ENCODE measurements at places on chromosomes 2 and 18.

- DNase-seq: no peak
Measured at GRCh38 chr2:555164-555922, 121.9 kb downstream of the TMEM18 start.

DNA sequence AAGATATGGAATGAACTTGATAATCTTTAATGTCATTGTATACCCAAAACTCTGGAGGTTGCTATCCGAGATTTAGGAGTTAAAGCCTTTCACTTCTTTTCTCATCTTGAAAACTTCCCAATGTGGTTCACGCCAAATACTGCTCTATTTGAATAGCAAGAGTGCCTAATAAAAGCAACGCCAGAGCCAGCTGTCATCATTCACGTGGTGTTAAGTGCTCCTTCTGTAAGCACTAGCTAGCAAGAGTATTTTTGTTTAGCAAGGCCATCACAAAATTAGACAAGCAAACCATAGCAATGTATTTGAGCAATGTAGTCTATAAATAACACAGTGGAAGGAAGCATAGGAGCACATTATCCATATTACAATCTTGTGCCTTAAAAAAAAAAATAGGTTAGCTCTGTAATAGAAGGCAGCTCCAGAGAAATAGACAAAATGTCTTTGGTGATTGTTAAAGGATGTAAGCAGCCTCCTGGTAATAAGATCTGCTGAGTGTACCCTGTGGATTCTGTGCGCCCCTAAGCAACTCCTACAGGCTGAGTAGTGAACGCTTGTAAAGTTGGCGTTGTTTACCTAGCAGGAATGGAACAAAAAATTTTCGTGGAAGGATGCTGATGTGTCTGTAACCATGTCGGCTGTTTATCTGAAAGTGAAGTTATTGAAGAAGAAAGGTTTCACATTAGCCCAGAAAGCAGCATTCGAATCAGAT lies 518.0 kb downstream of the CNTNAP5 start:
- DNase-seq: no peak

GRCh38 chr2:100699131-100699530 lies 120.8 kb upstream of the NPAS2 start:
- DNase-seq: no peak

- DNase-seq: no peak
Measured at GRCh38 chr2:179561702-179562101, 297.1 kb upstream of the SESTD1 start.

DNA sequence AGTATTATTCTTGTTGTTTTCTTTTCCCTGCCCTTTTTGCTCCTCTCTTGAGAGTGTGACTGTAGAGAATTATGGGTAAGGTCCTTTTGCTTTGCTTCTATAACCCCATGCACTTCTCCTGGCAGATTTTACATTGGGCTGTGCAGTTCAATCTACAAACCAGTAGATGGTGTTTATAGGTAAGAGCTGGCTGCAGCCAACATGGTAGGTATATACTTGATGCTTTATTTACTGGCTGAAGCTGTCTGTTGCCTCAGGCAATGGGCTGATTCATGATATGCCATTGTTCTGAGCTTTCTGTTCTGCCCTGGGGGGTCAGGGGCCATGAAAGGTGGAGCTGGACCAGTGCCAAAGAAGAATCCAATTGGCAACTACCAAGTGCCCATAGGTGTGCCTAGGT lies 48.3 kb upstream of the MYL1 start:
- no peak for DNase-seq

DNA sequence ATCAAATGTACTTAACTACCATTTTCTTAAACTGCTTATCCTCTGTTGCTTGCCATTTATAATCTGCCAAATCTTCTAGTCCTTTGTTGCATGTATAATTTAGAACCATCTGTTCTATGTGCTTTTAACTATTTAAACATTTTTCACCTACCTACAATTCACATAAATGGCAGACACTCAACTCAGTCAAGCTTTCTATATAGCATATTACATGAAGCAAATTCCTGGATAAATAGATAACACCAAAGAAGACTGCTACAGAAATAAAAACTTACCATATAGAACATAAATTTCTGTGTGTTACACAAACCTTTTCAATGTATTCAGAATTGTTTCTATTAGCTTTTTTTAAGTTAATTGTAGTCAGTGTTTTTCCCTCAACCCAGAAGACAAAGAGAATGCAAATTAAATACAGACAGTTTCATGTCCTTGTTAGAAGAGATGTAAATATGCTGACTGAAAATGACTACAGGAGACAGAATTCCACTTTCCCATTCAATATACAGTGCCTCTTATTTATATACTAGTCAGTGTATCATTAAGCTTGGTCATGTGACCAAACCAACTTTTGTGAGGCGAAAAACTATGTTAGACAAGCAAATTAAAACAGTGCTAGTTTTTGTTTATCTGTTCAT lies 2.6 kb downstream of the BAZ2B start:
- no peak for DNase-seq

Data from activated T-helper 9 cell treated with anti-CD3 and anti-CD28 coated beads, Interleukin-2, amount 50 U/mL, for 16 hours (primary cell).